ENCODE measurements at places on chromosomes 3 and 15.

DNA sequence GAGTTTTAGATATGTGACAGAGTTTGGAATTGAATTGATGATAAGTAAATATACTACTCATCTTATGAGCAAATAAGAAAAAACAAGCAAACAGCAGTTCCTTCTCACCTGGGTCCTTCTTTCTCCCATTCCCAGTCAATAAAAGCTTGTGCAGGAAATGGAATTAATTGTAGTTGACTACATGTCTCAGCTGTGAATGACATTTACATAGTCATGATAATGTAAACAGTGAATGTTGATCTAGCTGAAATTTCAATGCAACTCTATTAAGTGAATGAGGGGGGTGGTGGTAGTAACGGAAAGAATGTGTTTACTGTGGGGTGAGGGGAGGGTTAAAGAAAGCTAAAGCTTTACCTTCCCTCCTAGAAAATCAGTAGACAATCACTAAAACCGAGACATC lies 76.2 kb downstream of the NFKBIZ start:
- no peak for DNase-seq

GRCh38 chr3:190617185-190617584 lies 103.3 kb downstream of the IL1RAP start:
- no peak for DNase-seq

GRCh38 chr15:78550815-78551214 lies 10.6 kb downstream of the PSMA4 start:
- no peak for DNase-seq

GRCh38 chr15:65211482-65211982 lies 259 bp upstream of the CILP start:
- DNase-seq, result no peak

GRCh38 chr3:188707381-188708288 lies 464.1 kb upstream of the TPRG1 start:
- no peak for DNase-seq

- no peak for DNase-seq
Measured at GRCh38 chr15:71048913-71049675, 66.2 kb upstream of the THSD4 start.
